ENCODE measurements at places on chromosomes 7 and 10. TPM values are rescaled to one million over a fixed set of nuclear protein-coding genes. Genes with fewer than 3 reads are reported as not detected.

GRCh38 chr10:8927705-8928104, 873.2 kb downstream of the GATA3 start:
- no peak for DNase-seq

DNA sequence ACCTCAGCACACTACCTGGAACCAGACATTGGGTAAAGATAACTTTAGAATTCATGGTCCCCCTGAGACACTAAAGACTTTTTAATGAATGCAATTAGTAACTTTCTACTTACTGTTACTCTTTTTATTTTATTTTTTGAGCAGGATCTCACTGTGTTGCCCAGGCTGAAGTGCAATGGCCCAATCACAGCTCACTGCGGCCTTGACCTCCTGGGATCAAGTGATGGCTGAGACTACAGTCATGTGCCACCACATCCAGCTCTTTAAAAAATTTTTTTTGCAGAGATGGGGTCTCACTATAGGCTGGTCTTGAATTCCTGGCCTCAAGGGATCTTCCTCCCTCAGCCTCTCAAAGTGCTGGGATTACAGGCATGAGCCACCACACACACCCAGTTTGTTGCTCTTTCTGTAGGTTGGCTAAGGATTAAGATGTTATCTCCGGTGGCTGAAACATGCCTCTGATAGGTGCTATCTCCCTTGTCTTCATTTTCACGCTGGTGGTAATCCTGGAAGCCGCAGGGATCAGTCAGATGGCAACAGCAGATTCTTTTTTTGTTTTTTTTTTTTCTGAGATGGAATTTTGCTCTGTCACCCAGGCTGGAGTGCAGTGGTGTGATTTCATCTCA, 128.3 kb downstream of the TCF7L2 start:
- DNase-seq, result no peak

DNA sequence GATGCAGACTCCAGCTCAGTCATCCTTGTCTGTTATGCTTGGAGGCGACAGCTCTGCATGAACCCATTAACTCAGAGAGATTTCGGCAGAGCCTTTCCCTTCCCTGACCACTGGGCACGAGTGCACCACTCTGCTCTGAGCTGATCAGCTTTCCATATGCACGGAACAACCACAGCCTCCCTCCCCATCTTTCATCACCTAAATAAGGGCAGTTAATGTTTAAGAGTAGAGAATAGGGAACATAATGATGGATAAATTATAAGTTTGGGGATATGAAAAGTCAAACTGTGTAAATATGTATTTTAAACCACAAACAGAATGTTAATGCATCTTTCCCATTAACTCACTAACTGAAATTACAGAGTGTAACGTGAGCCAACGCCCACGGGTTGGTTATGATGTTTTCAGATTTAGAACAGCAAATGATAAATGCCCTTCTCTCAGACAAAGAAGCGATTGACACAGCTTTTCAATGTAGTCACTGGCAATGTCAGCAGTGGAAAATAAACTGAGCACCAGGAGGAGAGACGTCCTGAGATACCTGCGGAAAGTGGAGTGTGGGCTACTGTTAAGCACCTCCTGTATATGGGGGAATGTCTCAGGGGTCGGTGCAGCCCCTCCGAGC, 658.2 kb downstream of the LRMDA start:
- no peak for DNase-seq

EVX1 gene
- not detected for total RNA-seq

DNA sequence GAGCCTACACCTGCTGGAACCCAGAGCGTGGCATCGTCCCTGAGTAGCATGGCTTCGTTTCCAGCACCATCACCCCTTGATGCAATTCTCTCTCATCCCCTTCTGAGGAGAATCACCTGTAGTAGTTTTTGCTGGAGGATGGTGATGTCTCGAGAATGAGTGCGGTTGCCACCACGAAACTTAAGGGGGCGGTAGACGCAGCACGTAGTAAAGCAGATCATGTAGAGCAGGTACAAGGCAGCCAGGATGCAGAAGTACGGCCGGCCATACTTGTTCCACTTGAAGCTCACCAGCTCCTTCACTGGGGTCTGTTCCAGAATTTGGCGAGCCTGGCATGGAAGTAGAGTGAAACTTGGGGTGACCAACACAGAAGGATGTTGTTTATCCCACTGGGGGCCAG, 8.1 kb downstream of the TRPV5 start:
- no peak for DNase-seq

GRCh38 chr10:6218692-6219493, 16.2 kb downstream of the PFKFB3 start:
- no peak for DNase-seq

DNA sequence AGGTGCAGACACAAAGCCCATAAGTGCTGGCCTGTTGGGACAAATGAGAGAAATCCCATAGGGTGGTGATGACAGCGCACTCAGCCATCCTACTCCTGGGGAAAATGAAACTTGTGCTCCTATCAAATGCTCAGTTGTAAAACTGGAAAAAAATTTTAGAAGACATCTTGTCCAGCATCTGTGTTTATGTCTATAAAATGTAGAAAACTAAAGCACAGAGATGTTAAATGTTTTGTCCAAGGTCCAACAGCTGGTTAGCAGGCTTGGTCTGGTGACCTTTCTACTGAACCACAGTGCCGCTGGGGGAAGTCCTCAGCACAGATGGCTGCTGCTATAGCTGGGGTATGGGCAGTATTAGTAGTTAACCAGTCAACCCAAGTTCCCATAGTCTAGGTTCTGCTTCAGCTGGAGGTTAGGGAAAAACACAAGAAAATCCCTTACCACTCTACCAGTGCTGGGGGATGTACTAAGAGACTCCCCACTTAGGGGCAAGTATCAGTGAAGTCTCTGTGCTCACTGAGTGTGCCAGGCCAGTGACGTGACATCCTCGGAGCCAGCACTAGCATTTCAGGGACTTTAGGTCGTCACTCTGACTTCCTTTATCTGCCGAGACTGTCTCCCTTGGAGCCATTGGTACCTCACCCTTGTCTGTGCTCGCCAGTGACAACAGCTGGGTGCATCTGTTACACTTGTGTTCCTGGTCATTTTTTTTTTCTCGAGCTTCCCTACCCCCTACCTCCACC, 1.9 kb downstream of the TSPAN33 start:
- no peak for DNase-seq

Data from lower leg skin (tissue), 4 donors.